ENCODE measurements at places on chromosomes 1 and 21.

DNA sequence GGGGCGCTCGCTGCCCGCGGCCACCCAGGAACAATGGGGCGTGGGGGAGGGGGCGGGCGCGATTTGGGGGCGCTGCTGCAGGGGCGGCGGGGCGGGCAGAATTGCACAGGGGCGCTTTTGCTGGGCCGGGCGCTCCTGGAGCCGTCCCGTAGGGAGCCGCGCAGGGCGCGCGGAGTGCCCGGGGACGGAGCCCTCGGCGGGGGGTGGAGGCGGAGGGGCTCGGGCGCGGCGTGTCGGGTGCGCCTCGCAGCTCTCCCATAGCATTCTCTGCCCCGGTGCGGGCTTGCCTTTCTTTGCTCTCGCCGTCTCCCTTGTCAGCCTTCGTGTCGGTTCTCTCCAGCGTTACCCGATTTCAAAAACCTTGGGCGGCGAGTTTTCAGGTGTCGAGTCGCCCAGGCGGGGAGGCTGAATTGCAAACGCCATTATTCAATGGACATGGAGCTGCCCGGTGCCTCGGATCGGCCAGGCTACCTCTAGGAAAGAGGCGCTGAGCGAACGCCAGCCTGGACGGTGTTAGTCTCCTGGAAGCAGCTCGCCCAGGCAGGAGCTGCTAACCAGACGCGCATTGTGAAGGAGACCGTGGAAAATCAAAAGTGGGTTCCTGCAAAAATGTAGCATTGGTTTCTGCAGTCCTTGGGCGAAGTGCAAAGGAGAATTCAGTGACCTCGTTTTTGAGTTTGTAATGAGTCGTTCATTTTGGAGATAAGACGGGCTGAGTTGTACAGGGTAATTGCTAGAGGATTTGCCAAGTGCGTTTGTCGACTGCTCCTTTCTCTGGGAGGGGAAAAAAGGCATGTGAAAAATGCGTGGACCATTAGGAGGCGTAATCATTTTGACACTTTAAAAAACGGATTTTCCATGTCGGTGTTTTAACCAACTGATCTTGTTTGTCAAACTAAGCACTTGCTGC lies 626 bp downstream of the CXADR start:
- no peak for DNase-seq

GRCh38 chr21:43325968-43326715 lies 100.8 kb downstream of the SIK1 start:
- DNase-seq: no peak

- no peak for DNase-seq
Measured at GRCh38 chr1:23103001-23103889, 65.4 kb downstream of the LUZP1 start.

- DNase-seq: no peak
Measured at GRCh38 chr1:38175121-38175520, 128.5 kb upstream of the POU3F1 start.

DNA sequence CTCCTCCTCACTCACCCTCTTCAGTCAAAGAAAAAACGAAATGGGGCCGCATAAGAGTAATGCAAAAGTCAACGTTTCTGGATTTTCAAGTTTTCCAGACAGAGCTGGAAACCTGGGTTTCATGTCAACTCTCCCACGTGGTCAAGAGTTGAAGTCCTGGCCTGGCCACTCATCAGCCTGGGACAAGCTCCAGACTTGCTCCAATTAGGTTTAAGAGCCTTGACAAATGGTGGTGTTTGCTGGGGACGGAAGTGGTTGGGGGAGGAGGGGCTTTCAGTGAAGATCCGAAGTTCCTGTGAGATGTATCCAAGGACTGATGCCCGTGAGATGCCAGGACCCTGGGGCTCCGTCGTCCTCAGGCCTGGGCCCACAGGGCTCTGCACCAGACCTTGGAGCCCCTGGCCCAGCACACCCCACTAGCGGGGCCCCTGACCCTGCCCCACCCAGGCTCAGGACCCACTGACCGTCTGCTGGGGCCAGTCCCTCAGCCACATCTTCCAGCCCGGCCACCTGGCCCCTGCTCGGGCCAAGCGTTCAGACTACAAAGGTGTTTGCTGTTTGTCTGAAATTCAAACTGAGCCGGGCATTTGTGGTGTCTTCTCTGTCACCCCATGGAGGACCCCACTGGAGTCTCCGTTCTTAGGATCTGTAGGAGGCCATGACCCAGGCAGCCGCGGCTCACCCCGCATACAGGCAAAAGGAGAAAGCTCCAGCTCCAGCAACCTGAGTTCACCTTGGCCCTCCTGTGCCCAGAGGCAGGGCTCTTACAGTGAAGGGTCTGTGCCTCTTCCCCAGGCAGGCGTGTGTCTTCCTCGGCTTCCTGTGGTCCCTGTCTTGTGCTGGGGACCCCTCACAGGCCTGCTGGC lies 53.3 kb downstream of the SIK1 start:
- DNase-seq: no peak

DNA sequence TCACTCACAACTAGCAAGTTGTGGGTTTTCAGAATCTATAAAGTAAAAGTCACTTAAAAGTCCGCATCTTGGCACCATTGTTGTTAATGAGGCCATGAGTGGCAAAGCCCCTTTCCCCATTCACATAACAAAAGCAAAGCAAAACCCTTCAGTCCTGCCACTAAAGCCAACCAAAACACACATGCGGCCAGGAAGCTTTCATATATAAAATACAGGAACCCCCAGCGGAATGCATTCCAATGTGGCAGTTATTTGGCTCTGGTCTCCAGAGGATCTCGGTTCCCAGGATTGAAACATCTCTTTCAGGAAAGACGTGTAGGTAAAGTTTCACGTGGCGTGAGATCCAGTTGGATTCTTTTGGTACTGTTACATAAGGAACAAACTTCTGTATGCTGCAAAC lies 2.5 kb upstream of the LBR start:
- no peak for DNase-seq

DNA sequence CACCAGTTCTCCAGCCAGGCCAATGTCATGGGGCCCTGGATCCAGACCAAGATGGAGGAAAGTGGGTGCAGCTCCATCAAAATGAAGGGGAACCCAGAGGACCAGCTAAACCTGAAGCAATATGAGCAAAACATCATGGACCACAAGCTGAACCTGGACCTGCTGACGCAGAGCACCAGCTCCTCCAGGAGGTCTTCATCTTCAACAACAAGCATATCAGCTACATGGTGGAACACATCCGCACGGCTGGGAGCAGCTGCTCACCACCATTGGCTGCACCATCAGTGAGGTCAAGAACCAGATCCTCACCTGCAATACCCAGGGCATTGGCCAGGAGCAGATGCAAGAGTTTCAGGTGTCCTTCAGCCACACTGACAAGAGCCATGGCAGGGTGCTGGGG lies 13.7 kb upstream of the EPHA10 start:
- DNase-seq: no peak
